NCI-H524 (cell line): ENCODE measurements at places on chromosomes 5 and 9.

GRCh38 chr5:15683332-15683731 lies 183.4 kb downstream of the FBXL7 start:
- no peak for DNase-seq

DNA sequence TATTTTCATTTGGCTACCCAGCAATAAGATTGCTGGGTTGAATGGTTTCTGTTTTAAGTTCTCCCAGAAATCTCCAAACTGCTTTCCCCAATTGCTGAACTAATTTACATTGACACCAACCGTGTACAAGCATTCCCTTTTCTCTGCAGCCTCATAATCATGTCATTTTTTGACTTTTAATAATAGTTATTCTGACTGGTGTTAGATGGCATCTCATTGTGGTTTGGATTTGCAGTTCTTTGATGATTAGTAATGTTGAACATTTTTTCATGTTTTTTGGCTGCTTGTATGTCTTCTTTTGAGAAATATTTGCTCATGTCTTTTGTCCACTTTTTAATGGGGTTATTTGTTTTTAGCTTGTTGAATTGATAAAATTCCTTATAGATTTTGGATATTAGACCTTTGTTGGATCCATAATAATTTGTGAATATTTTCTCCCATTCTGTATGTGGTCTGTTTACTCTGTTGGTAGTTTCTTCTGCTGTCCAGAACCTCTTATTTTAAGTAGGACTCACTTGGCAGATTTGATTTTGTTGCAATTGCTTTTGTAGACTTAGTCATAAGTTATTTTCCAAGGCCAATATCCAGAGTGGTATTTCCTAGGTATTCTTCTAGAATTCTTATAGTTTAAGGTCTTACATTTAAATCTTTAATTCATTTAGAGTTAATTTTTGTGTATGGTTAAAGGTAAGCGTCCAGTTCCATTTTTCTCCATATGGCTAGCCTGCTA lies 793.7 kb downstream of the BRINP1 start:
- no peak for DNase-seq

DNA sequence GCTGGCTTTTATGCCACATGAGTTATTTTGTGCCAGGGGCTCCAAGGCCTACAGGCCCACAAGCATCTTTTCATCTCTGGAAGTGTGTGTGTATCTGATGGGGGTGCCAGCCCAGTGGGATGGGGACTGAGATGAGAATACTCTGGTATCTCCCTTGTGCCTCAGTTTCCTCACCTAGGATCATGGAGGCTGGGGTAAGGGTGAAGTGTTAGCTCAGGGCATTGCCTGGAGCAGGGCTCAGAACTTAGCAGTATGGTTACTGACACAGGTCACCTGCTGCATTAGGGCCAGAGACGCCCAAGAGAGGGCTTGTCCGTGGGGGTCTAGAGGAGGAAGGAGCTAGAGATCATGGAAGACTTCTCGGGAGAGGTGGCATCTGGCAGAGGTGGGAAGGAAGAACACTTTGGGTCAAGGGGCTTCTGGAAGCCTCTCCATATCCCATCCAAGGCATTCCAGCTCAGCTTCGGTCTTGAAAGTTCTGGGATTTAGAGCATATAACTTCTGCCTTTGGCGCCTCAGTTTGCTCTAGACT lies 742 bp upstream of the WNK2 start:
- DNase-seq: no peak

- DNase-seq: no peak
Observed at GRCh38 chr9:134405527-134405926, 79.3 kb downstream of the RXRA start.

DNA sequence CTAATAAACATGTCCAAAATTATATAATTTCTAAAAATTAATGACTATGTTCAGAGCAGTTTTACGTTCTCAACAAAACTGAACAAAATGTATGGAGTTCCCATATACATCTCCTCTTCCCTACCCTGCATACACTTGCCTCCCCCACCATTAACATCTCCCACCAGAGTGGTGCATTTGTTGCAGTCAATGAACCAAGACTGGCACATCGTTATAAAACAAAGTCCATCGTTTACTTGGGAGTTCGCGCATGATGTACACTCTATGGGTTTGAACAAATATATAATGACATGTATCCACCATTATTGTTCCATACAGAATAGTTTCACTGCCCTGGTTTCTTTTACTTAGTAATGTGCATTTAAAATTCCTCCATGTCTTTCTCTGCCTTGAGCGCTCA lies 130.1 kb downstream of the APBA1 start:
- DNase-seq: no peak

DNA sequence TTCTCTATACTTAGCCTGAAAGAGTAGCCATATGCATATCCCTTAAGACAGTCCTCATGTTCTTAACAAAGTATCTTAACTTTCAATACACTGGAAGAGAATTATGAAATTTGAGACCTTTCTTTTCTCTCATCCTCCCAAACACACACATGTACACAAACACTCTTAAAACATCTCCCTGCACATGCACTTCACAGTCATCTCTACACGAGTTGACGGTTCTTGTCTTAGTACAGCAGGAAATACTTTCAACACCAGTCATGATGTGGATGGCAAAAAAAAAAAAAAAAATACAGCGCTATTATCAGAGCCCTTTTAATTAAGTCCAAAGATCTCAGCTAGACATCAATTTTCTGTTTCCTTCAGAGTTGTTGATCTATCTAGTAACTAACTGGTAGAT lies 43.6 kb upstream of the PCSK1 start:
- DNase-seq: peak; percentile 72

DNA sequence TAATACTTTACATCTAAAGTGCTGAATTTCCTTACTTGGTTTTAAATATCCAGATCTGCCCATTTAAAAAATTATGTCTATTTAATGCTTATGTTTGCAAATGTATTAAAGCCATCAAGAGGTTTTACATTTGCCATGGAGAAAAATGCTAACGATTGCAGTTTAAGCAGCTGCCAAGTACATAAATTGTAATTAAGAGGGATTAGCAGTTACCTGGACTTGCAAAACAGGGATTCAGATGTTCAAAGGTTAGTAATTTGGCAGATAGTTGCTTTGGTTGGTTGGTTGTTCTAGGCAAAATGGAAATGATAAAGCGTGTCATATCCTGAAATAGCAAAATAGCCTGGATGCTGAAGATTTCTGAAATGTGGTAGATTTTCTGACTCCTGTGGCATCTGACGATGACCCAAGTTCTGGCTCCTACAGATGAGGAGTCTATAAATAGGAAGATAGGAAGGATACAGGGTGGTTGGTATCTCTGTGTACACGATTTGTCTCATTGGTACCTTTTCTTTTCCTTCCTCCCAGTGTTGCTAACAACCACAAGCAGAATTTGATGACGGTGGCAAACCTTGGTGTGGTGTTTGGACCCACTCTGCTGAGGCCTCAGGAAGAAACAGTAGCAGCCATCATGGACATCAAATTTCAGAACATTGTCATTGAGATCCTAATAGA lies 282.9 kb downstream of the NR3C1 start:
- DNase-seq: no peak

GRCh38 chr9:107999890-108000289 lies 510.3 kb upstream of the KLF4 start:
- DNase-seq: no peak

DNA sequence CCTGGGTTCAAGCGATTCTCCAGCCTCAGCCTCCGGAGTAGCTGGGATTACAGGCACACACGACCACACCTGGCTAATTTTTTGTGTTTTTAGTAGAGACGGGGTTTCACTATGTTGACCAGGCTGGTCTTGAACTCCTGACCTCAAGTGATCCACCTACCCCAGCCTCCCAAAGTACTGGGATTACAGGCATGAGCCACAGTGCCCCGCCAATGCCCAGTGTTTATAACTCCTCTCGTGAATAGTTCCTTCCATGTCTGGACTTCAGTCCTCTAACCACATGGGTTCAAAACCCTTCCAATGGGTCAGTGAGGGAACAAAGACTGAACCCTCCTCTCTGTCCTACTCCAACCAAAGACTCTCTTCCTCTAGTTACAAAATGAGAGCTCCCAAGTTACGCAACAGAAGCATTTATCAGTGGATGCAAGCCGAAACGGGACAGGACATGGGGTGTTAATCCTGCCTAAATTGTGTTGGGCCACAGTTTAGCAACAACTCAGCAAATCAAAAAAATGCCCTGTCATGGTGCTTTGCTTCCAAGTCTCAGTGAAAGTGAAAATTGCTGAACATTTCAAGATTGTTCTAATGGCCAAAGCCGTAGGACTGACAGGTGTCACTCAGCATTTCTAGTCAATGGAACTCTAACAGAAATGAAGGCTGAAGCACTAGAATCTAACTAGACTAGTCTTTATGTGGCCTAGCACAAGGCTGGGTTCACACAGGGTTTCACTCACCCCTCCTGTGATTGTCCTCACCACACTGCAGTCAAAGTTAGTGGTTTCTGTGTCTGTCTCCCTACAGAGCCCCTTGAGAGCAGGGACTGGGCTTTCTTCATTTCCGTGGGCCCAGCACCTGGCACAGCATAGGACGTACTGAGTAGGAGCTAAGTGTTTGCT lies 3.2 kb upstream of the TMEM245 start:
- no peak for DNase-seq
